ENCODE measurements at places on chromosomes 7 and 10. TPM values are rescaled to one million over a fixed set of nuclear protein-coding genes. Genes with fewer than 3 reads are reported as not detected.

DNA sequence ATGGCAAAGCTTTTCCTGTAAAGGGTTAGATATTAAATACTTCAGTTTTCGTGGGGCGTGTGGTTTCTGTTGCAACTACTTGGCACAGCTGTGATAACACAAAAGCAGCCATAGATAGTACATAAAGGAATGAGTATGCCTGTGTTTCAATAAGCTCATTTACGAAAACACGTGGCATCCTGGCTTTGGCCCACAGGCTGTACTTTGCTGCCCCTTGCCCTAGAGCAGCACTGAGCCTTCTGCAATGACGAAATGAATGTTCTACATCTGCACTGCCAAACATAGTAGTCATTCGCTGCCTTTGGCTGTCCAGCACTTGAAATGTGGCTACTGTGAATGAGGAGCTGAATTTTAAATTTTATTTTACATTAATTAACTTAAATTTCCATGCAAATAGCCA, 376.2 kb upstream of the TPK1 start:
- no peak for DNase-seq

DNA sequence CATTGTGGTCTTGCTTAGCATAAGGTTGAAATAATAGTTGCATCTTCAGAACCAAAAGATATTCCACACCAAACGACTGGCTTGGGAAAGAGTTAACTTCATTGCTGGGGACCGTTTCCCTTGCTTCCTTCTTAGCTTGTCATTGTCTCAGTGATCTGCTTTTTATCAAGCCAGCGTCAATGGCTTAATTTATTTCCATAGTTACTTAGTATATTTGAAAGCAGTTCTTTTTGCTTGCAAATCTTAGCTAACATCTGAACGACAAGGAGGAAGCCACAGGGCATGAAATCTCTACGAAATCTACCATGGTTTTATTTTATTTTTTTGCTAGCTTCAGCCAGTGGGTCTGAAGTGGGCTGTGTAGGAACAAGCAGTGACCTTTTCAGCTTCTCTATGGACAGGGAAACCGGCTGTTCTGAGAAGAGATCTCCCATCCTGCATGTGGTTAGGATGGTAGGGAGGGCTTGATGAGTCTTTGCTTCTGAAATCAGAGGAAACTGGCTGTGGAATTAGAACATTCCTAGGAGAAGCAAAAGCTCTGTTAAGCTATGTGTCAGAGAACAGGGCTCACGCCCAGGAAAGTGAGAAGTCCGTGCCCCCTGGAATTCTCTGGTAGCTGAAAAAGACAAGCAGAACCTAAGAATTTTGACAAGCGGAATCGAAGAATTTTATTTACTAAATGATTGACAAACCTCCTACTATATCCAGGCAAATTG, 8.0 kb downstream of the SLC18A2 start:
- DNase-seq, result no peak

DNA sequence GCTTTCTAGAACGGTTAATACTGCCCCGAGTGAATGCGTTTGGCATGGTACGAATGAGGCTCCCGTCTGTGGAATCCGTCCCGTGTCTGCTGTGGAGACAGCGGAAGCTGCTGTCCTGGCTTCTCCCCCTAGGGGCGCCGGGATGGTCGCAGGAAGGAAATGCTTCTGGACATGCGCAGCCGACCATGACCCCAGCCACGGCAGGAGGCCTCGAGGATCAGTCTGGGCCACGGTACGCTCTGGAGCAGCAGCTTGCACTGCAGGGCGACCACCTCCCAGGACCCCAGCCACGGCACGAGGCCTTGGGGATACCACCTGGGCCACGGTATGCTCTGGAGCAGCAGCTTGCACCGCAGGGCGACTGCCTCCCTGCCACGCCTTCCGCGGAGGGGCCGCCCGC, 107.9 kb downstream of the CYTH3 start:
- no peak for DNase-seq

GRID1 gene
- total RNA-seq, result 10.0 TPM

ACSM6 gene
- total RNA-seq, result not detected
